ENCODE measurements at places on chromosomes 13 and 19. TPM values are rescaled to one million over a fixed set of nuclear protein-coding genes. Genes with fewer than 3 reads are reported as not detected.

The MBD3L2 gene
- total RNA-seq = not detected

GRCh38 chr19:53131085-53131590 lies 1.6 kb downstream of the ZNF415 start:
- H3K4me1 ChIP-seq = peaks cover 15% of the 10 kb centered on the region
- peaks cover 19% of the 10 kb centered on the region for H3K36me3 ChIP-seq
- DNase-seq = no peak

GRCh38 chr19:33629826-33630375 lies 8.1 kb downstream of the CHST8 start:
- no peak for DNase-seq
- no peaks in the 10 kb centered on the region for H3K36me3 ChIP-seq
- no peaks in the 10 kb centered on the region for H3K4me1 ChIP-seq
- no peaks in the 10 kb centered on the region for H3K27me3 ChIP-seq

DNA sequence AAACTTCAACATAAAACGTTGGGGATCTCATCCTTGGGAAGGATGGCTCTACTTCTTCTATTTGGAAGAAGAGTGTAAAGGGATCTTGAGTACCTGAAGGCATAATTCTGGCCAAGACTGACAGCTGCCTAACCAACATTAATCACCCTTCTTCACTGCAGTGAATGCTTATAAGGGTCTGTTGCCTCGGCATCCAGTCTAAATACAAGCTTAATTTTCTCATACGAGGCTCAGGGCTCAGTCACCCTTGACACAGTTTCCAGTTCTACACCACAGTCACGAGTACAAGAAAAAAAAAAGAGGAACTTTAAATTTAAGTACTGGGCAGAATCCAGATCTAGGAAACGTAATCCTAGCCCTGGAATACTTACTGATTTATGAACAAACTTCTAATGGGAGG lies 9.0 kb downstream of the FPR3 start:
- H3K36me3 ChIP-seq = no peaks in the 10 kb centered on the region
- H3K27ac ChIP-seq = no peak overlapping the region
- no peak overlapping the region for H3K4me3 ChIP-seq
- no peaks in the 10 kb centered on the region for H3K27me3 ChIP-seq

GRCh38 chr13:46575818-46576221 lies 22.9 kb downstream of the LRCH1 start:
- no peak overlapping the region for H3K4me3 ChIP-seq
- H3K36me3 ChIP-seq = peaks cover 5% of the 10 kb centered on the region
- peaks cover 52% of the 10 kb centered on the region for H3K4me1 ChIP-seq
- no peak overlapping the region for H3K27ac ChIP-seq
- no peaks in the 10 kb centered on the region for H3K27me3 ChIP-seq

DNA sequence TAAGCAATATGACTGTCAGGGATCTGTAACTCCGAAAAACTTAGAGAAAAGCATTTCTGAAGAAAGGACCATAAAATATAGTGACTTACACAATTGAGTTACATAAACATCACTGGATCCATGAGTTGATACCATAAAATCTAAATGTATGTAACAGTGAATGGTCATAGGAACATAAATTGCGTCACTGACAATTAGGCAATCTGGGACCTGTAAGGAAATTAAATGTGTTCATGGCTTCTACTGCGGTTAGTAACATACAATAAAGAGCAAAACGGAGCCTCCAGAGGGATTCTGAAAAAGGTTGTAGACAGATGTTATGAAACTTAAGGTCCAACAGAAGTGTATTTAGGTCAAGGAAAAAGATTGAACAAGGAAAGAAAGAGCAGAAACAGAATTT lies 27.1 kb downstream of the POU4F1 start:
- no peaks in the 10 kb centered on the region for H3K4me1 ChIP-seq
- H3K27me3 ChIP-seq = peaks cover 20% of the 10 kb centered on the region
- H3K36me3 ChIP-seq = no peaks in the 10 kb centered on the region

All from activated CD4-positive, alpha-beta T cell treated with anti-CD3 and anti-CD28 coated beads, Interleukin-2, amount 10 ng/mL, durations not matched to agents 7 days and 5 days (primary cell).